Central memory CD4-positive, alpha-beta T cell (primary cell): ENCODE measurements at places on chromosomes 11 and 22.

DNA sequence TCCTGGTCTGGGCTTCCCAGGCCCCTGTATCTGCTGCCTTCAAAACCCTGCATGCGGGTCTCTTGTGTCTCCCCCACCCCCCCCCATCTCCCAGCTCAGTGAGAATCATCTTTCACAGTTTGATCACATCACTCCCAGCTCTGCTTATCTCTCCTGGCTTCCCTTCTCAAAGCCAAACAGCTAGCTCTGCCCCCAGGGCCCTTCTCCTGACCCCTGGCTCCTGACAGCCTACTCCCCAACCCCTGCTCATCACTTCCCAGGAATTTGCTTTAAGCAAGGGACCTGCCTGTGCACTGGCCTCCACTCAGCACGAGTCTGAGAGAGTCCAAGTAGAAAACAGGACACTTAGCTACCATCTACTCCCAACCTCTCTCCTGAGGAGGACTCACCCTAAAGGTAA lies 342.7 kb downstream of the TENM4 start:
- no peak for DNase-seq

DNA sequence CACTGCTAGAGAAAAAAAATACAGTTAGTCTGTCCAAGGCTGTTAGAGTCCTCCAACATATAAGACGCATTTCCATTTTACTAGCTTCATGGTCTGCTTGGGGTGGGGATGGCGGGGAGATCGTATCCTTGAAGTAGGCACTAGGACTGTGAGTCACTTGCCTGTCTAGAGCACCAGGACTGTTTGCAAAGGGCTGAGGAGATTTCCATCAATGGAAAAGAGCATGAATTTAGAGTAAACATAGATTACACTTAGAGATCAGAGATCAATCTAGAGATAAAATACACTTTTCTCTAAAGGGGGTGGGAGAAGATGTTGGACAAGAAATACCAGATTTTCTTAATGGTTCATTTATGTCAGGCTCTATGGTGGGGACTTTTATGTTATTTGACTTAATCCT lies 1.7 kb upstream of the MS4A7 start:
- DNase-seq = no peak

GRCh38 chr11:13318498-13319295 lies 41.1 kb downstream of the BMAL1 start:
- DNase-seq = no peak

DNA sequence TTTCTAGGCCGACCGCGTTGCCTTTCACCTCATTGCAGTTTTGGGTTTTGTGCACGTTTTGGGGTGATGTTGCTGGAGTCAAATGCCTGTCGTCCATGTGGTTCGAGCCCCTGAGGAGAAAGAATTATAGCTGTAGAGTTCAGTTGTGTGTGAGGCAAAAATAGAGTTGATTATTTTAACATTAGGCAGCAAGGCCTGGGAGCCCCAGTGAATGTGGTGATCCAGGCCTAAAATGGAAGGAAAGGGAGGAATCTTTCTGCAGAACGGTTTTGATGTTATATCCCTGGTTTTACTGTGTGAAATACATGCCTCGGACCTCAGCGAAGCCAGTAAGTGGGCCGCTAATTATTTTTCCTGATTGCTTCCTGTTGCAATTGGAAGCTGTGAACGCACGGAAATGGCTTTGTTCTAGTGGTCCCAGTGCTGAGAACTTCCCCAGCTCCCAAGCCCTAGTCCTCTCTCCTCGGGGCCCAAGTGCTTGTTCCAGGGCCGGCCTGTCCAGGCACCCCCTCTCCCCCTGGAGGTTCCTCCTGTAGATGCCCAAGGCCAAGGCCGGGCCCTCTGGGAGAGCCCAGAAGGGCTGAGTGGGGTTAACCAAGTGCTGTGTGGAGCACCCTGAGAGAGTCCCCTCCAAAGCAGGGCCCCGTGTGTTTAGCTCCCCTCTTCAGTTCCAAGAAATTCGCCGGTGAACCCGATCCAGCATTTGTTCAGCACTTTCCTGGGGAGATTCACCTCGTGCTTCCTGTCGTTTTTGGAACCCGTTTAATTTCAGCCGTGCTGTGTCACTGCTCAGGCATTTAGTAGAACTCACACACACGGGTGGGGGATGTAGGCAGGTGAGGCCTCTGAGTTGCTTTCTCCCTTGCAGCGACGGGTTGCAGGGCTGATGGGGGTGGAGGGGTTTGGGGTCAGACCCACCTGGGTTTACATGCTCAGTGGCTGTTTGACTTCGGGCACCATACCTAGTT lies 2.1 kb downstream of the LRP5 start:
- no peak for DNase-seq

- DNase-seq = no peak
Measured at GRCh38 chr11:106745941-106746340, 272.3 kb downstream of the GUCY1A2 start.

DNA sequence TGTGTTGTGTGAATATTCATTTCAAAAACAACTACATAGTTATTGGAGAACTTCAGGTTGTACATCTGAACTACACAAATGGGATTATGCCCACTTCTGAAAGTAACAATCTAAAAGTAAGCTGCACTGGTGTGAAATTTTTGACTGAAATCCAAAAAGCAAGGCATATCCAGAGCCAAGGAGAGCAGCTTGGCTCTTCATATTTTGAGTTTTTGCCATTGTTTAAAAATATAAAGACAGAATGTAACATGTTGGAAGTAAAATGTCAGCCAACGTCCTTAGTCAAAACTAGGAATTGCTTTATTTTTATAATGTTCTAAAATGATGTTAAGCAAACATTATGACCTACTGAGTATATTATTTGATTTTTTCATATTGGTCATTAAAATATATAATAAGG lies 45.8 kb upstream of the NOX4 start:
- DNase-seq = no peak

DNA sequence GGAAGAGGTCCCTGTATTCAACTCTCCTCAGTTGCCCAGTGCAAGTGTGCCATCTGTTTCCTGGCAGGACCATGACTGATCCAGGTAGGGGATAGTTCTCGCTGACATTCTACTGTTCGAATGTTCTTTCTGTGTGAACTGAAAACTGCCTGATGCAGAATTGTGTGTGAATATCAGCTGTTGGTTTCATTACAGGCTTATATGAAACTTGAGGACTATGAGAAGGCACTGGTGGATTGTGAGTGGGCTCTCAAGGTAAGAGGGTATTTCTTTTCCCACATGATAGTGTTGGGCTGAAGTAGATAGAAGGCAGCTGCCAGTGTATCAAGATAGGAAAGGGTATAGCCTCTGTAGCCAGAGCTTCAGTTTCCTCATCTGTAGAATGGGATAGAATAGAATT lies 15.3 kb downstream of the TTC12 start:
- no peak for DNase-seq

- DNase-seq = no peak
Measured at GRCh38 chr22:24386937-24387471, 40.4 kb upstream of the ADORA2A start.
